ENCODE measurements at places on chromosomes 16 and 17.
A peak's percentile ranks its signal among the peaks of the same experiment; 100 is the strongest.

GRCh38 chr16:53605831-53606400 is 97.7 kb downstream of the RPGRIP1L start:
- DNase-seq = peak; percentile 6

- peak; percentile 89 for DNase-seq
Observed at GRCh38 chr16:75087375-75087979, 29.1 kb downstream of the LDHD start.

DNA sequence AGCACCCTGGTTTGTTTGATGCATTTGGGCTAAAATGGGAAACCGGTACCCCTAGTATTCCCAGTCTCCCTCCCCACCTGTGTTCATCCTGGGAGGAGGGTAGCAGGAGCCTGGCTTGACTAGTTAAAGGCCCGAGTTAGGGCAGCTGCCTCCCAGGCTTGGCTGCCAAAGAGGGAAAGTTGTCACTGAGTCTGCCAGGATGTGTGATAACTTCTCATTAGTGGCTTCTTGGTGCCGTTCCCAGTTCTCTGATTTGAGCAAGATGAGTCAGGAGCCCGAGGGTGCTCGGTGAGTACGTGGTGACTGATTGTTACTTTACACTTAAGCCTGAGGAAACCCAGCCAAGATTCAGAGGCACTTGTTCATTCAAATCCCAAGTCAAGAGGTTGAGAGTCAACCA is 2.5 kb downstream of the KRT32 start:
- DNase-seq = peak; percentile 96

DNA sequence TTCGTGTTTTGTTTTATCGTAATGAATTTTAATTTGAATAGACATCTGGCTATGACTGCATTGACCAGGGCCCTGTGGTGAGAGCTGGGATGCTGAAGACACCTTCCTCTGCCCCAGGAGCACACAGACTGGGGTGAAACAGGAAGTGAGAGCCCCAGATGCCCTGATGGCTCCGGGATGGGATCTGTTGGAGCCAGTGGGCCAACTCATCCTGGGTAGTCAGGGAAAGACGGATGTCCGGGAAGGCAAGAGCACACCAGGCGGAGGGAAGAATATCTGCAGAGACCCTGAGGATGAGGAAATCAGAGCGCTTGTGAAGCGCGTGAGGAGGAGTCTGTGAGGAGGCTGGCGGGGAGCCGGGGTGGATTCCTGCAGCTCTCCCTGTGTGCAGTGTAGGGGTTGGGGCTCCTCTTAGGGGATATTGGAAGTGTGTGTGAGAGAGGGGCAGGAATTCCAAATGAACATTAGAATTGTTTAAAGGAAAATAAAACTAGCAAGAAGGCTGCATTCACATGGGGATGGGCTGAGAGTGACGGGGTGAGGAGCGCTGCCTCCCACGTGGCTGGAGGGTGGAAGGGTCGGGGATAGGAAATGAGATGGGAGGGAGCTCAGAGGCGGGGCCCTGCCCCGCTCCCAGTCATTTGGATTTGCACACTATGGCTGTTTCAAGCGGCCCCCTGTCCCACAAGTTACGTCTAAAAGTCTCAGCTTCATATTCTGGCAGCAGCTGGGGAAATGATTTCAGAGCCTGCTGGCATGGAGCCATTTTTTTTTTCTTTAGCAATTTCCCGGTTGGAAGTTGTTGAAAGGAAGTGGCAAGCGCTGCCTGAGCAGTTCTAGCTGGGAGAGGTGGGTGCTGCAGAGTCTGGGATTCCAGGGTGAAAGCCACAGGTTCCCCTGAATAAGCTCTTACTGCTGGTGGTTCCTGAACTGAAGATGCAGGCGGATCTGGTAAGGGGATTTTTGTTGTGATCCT is 71.2 kb upstream of the LGALS9 start:
- DNase-seq = peak; percentile 97

DNA sequence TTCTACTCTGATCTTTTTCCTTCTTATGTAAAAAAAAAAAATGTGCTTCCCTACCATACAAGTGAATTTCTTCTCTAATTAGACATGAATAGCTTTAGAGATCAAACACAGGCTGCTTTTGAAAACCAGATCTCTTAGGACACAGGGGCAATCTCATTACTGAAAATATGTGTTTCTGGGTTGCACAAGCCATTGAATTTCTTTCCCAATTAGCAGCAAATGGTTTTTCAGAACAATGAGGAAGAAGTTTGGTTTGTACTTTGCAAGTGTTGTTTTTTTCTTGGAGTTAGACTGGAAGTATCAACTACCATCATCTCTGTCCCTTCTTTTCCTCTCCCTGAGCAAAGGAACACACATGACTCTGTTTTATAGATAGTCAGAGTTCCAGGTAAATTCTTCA is 5.6 kb upstream of the ANKS4B start:
- DNase-seq = no peak

DNA sequence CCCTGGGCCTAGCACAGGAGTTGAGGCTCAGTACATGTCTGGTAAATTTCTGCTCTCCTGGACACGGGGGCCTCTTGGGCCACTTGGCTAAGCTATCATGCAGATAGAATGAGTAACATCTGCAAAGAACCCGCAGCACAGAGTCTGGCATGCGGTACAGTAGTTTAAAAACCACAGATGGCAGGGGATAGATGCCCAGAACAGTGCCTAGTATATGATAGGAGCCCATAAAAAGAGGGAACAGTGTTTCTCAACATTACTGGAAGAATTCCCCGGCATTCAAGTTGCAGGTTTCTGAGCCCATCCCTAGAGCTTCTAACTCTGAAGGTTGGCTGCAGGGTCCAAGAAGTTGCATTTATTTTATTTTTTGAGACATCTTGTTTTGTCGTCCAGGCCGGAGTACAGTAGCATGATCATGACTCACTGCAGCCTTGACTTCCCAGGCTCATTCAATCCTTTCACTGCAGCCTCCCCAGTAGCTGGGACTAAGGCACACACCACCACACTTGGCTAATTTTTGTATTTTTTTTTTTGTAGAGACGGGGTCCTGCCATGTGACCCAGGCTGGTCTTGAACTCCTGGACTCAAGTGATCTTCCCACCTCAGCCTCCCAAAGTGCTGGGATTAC is 5.8 kb downstream of the CDIPT start:
- peak; percentile 73 for DNase-seq

- DNase-seq = no peak
Observed at GRCh38 chr16:14017886-14018285, 53.2 kb upstream of the MRTFB start.

DNA sequence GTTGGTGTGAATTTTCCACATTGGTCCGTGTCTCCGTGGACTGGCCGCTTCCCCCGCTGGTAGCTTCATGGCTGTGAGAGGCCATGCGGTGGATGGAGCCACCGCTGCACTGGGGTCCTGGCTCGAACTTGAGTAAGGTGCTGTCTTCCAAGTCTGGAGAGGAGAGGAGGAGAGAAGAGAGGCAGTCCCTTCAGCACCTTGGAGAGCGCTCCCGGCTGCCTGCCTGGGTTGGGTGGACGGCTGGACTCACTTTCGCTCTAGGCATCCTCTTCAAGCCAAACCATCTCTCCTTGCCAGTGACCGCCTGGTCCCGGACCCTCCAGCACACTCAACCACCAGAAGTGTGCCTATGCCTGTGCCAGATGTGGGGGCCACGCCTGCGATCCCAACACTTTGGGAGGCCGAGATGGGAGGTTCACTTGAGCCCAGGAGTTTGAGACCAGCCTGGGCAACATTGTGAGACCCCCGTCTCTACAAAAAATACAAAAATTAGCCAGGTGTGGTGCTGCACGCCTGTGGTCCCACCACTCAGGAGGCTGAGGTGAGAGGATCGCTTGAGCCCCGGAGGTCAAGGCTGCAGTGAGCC is 6.2 kb downstream of the JPH3 start:
- peak; percentile 68 for DNase-seq

DNA sequence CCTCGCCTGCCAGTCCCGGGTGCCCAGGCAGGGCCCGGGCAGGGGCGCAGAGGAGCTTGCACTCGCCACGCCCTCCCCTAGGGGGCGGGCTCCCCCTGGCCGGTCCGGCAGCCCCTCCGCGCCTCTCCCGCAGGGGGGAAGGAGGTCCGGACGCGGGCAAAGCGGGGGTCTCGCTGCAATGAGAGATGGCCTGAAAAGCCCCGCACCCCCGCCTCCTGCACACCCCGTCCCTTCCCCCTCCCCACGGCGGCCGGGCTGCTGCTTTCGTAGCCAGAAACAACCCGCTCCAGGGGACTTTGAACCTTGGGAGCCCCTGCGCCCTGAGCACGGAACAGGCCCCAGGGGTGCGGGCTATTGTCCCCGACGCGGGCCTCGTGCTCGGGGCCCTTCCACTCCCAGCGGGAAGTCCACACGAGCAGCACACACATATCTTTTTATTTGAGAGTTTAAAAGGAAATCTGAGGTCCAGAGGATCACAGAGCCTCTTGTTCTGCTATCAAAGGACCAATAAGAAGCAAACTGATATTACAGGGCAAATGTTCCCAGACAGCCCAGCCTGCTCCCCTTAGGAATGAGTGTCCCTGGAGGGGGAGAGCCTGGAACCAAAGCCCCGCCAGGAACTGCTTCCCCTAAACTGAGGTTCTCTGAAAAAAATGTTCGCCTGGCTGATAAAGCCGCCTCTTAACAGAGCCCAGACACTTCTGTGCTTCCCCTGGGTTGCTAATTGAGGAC is 5.8 kb upstream of the CBX4 start:
- DNase-seq = peak; percentile 22

- no peak for DNase-seq
Observed at GRCh38 chr17:55818451-55819375, 67.9 kb downstream of the PCTP start.

DNA sequence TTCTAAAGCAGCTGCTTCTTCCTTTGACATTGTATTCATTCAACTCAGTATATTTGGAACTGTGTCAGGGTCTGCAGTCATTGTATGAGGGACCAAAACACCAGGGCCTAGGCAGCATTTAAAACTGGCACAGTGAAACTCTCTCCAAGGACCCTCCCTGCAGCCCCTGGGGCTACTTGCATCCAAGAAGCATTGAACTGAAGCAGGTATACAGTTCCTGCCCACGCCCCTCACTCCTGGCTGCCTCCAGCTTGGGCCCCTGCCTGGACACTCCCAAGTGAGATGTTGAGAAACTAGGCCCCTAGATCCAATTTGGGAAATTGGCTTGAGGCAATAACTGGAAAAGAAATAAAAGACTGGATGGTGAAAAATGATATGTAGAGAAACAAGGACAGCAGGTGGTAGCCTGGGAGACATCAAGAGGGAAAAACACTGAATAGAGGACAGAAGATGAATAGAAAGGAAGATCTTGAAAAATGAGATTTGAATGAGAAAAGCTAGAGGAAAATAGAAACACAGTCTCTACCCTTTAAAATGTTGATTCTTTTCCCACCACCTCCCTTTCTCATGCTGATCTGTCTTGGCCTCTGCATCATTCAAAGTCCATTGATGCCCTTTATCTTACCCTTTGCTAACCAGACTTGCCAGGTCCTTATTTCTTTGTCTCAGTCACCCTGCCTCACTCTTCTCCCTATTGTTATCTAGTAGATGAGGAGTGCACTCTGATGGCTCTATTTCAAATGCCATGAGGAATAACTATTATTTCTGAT is 368.8 kb upstream of the CDH8 start:
- DNase-seq = no peak

DNA sequence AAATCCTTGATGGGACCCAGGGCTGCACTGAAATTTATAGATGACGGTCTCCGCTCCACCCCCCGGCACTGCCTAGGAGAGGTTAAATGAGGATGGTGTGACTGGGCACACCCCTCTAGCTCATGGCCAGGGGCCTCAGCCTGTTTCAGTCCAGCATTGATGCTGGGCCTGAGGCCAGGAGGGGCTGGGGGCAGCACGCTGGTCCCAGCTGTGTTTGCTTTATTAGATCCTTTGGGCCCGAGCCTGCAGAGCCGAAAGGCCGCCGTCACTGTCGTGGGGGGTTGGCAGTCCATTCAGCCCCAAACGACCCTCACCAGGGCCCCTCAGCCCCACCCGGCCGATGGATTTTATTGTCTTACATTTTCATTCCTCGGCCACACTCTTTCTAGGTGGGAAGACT is 10.8 kb upstream of the DOK4 start:
- DNase-seq = no peak

DNA sequence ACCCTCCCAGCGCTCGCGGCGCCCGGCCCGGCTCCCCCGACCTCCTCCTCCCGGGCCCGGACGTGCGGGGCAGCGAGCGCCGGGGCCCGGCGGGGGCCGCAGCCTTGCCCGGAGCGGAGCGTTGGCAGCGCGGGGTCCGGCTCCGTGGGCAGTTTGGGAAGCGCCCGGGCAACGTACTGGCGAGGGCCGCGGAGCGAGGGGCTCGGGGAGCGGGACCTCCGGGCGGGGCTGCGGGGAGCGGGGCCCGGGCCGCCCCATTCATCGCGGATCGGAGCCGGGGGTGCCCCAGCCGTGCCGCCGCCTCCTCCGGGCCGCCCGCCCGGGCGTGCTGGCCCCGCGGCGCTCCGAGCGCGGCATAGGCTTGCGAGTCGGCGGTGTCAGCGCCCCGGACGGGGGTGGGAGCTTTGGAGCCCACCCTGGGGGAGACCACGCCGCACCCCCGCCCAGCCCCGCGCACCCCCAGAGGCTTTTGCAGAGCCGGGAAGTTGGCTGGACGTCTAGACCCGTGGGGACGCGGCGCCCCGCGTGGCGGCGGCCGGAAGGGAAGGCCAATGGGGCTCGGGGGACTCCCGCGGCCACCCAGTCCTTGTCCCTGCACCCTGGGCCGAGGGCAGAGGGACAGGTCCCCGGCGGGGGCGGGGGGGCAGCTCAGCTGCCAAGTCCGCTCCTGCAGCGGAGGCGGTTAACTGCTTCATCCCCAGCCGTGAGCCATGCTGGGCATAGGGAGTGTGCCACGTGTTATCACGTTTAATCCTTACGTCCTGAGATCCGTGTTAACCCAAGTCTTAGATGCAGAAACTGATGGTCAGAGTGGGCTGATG is 852 bp downstream of the ZNF469 start:
- DNase-seq = peak; percentile 59

- DNase-seq = no peak
Observed at GRCh38 chr16:70694868-70695218, 9.0 kb upstream of the MTSS2 start.

DNA sequence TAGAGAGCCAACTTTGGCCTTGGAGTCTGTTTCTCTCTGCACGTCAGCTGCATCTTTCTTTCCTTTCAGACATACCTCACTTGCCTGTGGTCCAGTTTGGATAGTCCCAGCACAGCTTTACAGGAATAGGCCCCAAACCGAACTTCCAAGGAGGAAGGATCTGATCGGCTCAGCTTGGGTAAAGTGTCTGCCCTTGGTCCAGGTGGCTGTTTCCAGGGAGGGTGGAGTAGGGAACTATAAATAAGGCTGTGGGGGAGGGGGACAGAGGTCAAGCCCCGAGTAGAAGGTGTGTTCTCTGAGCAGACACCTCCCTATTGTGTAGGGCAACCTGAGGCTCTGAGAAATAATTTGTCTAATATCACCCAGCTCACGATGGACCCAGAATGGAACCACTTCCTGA is 29.2 kb upstream of the NKD1 start:
- DNase-seq = no peak

- no peak for DNase-seq
Observed at GRCh38 chr17:28887871-28888471, 9.6 kb downstream of the FLOT2 start.

- DNase-seq = no peak
Observed at GRCh38 chr17:73224237-73224636, 31.4 kb downstream of the COG1 start.

GRCh38 chr17:28379814-28380801 is 8.6 kb downstream of the SARM1 start:
- peak; percentile 38 for DNase-seq

- DNase-seq = peak; percentile 94
Observed at GRCh38 chr16:17828012-17828411, 357.3 kb upstream of the XYLT1 start.
